ENCODE measurements at places on chromosomes 2 and 18.

DNA sequence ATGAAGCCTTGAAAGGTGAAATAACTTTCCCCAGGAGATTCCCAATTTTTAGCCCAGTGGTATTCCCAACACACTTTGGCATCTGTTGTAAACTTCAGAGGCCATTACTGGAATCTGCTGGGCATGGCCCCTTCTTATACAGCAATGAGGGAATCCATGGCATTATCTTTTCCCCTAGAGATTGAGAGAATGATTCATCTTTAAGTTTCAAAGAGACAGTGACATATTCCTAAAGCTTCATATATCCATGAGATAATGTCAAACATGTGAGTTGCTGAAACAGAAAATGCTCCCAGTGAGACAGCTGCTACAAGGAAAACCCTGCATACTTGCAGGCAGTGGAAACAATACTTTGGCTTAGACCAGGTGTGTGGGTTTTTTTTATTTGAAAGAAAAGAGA, 51.1 kb upstream of the DLX2 start:
- DNase-seq, result no peak

GRCh38 chr18:11581286-11581685, 28.1 kb upstream of the SLC35G4 start:
- DNase-seq, result no peak

GRCh38 chr2:64348386-64349130, 105.4 kb upstream of the LGALSL start:
- DNase-seq, result no peak

DNA sequence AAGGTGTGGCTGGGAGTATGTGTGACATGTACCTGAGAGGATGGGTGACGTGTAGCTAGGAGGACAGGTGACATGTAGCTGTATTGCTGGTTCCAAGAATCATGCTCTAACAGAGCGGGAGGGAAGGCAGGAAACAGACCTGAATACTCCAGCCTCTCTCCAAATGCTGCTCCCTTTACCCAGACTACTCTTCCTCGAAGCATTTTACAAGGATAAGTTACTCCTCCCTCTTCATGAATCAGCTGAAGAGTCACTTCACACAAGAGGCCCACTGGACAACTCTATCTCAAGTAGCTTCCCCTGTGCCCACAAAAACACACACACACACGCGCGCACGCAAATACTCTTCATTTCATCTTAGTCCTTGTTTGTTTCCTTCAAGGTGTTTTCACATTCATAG, 52.6 kb upstream of the KIDINS220 start:
- DNase-seq, result no peak

DNA sequence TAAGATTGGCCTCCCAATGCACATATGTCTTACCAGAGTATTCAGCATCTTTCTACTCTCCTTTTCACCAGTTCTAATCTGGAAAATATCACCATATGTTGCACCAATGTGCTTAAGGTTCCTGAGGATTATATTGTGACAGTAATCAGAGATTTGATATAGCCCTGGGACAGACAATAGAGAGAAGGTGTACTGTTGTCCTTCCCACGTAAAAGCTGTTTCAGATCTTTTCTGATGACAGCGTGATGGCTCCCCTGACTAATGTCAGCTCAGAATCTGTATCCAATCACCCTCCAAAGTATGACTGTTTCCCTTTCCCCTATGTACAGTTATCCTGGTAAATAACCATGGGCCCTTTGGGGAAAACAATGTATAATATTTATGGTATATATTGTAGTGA, 9.0 kb upstream of the MLPH start:
- DNase-seq, result no peak

DNA sequence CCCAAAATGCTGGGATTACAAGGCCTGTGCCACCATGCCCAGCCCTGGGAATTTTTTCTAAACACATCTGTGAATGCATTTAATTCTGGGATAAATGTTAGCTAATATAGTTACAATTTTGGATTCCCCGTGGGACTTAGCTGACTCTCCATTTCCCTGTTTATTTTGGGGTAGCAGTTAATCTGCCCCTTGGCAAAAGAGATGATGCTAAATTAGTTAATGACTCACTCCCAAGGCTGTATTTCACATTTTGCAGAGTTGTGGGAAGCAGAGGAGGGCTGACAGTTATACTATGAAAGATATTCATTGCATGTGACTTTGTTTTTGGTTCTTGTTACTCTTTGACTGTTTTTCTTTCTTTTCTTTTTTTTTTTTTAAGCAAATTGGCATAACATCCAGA, 3.2 kb downstream of the MTHFD2 start:
- no peak for DNase-seq

DNA sequence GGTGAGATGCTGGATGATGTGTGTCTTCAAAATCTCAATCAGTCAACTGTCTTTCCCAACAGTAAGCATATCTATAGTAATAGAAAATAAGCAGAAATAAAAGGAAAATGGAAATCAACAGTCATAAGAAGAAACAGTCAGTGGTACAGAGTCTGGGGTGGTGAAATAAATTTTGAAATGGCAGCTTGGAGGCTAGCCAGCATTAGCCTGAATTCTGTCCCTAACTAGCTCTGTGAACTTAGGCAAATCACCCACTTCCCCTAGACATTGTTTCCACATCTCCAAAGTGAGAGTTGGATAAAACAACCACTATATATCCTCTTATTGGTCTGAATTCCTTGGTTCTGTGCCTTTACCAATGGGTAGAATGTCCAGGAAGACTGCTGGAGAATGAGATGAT, 189.7 kb upstream of the REV1 start:
- DNase-seq, result no peak

- peak; percentile 99 for DNase-seq
These were observed at the start of gene AFTPH for GRCh38 chr2:64523666-64524603. AFTPH (plus strand) TSS chr2:64524328; CDS start chr2:64551475, 27,147 bp downstream.

- DNase-seq, result no peak
These were observed 377.1 kb downstream of the TNS1 start for GRCh38 chr2:217625557-217626169.

GRCh38 chr2:76478266-76479035, 767.7 kb upstream of the GCFC2 start:
- no peak for DNase-seq

DNA sequence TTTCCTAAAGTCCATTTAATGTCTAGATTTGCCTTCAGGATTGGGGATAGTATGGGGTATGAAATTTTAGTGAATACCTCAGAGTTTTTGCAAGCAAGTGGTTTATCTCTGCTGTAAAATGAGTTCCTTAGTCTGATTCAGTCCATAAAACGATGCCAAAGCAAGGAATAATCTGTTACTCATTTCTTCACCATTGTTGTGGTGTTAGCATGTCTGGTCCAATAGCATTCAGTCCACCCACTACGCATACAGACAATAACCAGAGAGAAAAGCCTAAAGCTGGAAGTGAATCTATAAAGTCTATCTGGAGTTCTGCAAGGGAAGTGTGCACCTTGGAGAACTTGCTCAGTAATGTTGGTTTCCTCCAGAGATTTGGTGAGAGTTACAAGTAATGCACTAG, 12.9 kb upstream of the DPP4 start:
- no peak for DNase-seq

- no peak for DNase-seq
These were observed 132.1 kb upstream of the SETBP1 start for GRCh38 chr18:44548291-44549221.

DNA sequence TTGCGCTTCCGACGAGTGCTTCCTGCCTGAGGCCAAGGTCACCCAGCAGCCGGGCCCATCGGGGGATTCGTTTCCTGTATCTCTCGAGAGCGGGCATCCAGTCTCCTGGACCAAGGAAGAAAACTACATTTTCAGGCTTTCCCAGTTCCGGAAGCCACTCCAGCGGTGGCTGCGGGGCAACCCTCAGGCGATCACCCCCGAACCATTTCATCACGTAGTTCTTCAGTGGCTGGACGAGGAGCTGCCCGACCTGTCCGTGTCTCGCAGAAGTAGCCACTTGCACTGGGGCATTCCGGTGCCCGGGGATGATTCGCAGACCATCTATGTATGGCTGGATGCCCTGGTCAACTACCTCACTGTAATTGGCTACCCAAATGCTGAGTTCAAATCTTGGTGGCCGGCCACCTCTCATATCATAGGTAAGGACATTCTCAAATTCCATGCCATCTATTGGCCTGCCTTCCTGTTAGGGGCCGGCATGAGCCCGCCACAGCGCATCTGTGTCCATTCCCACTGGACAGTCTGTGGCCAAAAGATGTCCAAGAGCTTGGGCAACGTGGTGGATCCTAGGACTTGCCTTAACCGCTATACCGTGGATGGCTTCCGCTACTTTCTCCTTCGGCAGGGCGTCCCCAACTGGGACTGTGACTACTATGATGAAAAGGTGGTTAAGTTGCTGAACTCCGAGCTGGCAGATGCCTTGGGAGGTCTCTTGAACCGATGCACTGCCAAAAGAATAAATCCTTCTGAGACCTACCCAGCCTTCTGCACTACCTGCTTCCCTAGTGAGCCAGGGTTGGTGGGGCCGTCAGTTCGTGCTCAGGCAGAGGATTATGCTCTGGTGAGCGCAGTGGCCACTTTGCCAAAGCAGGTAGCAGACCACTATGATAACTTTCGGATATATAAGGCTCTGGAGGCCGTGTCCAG, 1.0 kb downstream of the MARS2 start:
- no peak for DNase-seq

GRCh38 chr2:63977904-63978303, 41.3 kb downstream of the VPS54 start:
- DNase-seq, result no peak

- DNase-seq, result no peak
These were observed 519.6 kb downstream of the LRP1B start for GRCh38 chr2:141611176-141611571.

DNA sequence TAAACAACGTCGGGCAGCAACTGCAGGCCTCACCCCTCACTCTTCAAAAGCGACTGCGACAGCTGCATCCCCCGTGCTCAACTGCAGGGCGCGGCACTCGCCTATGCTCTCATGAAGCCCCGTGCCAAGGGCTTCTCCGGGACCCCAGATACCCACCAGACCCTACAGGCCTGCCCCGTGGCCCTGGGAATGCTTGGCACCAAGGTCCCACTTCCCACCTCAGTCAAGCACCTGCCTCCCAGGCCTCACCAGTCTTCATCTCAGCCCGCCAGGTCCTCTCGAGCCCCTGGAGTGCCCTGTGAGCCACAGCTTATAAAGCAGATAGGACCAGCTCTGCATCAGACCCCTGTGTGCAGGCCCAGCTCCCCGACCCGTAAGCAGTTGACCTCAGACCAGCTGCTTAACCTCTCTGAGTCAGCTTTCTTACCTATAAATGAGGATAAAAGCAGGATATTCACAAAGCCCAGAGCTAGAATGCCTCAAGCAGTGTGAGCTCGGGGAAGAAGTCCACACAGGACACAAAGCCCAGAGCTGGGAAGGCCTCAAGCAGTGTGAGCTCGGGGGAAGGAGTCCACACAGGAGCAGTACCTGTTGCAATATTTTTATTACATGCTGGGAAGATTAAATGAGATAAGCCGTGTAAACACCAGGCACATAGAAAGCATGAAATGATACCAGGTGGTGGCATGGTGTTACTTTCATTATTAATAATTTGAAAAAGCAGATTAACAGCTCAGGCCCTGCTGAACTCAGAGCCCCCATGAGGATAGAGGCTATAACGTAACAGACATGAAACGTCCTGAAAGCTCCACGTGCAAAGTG, 96.9 kb downstream of the HDAC4 start:
- DNase-seq, result no peak

DNA sequence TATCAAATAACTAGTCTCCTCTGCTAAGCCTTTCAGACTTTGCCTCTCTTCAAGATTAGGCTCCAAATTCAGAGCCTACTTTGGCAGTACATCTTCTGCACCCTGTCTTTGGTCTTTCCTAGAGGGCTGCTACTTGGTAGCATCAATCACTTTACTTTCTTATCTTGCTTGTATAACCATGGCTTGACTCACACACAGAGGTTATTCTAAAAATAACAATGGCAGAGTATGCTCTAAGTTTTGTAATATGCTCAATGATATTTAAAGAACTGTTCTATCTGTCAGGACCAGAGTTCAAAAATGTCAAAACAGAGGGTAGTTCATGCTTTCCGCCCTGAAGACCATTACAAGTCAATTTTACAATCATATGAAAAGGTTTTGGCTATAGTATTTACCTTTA, 27.7 kb downstream of the THOC1 start:
- DNase-seq, result no peak

- no peak for DNase-seq
These were observed 62.4 kb downstream of the TXNL1 start for GRCh38 chr18:56575819-56576663.

DNA sequence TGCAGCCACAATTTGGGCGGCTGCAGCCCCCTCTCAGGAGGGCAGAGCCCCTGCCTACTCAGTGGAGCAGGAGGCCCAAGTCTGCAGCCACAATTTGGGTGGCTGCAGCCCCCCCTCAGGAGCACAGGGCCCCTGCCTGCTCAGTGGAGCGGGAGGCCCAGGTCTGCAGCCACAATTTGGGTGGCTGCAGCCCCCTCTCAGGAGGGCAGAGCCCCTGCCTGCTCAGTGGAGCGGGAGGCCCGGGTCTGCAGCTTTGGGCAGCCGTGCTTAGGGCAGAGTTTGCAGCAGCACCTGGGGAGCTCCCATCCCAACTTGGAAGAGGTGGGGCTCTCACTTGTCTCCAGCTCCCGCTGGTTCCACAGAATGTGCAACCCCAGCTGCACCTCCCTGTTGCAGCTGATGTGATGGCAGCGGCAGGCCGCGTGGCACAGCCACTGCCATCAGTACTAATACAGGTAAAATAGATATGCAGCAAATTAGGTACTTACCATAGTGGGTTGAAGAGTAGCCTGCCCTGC, 99.4 kb downstream of the TWIST2 start:
- DNase-seq, result no peak

DNA sequence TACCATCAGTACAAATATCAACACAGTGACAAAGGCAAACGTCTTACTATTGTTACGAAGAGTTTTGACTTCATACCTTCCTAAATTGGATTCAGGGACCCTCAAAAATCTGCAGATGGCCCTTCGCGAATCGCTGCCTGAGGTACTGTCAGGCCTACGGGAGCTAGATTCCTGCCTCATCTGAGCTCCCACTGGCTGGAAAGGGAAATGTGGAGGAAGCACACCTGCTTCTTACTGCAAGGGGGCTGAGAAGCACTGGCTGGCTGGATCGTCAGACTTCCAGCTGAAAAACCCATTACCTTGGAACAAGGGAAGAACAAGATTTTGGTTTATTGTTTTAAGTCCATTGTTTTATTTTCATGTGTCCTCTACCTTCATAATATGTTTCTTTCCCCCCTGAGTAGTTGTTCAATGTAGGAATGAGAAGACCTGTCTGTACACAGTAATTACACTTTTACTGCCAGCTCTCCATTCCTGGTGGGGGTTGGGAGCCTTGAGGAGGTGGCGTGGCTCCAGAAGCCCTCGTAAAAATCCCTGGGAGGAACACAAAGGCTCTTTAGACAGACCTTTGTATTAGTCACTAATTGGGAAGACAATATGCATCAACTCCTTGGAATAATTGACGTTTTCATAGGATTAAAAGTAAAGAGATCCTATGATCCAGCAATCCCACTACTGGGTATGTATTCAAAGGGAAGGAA, 124.1 kb upstream of the NOSTRIN start:
- no peak for DNase-seq

GRCh38 chr2:134758633-134759032, 39.8 kb upstream of the TMEM163 start:
- no peak for DNase-seq
